ENCODE measurements at places on chromosomes 1 and 21.

DNA sequence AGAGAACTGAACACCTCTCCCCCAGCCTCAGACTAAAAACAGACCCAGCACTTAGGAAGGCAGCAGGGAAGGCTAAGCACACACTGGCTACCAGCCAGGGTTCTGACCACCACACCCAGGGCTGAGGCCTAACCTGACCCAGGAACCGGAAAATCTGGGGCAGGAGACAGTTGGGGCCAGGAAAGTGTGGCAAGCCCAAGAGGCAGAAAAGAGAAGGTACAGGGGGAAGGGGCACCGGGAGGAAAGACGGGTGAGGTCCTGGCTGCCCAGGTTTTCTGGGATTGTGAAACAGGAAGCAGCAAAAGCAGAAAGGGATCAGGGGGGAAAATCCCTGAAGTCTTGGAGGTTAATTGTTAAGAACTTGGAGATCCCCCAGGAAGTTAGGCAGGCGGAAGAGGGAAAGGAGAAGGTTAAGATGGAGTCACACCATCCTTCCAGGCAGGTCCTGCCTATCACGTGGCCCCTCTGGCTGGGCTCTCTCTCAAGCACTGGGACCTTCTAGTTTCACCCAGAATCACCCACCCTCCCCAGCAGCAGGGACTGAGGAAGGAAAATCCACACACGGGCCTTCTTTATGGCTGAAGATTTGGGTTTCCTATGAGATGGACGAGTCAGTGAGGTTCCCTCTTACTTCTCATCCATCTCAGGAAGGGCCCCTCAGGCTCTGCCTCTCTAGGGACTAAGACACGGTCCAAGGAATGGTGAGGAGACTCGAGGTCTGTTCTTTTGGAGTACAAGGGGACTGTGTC is 2.6 kb downstream of the HDGF start:
- no peak for DNase-seq

GRCh38 chr1:231626951-231627614 is 493 bp downstream of the DISC1 start:
- DNase-seq = peak; percentile 24

- DNase-seq = no peak
These were observed 19.2 kb downstream of the SLC19A2 start for GRCh38 chr1:169466259-169467230.

GRCh38 chr21:38310646-38311485 is 54.1 kb downstream of the KCNJ15 start:
- no peak for DNase-seq

DNA sequence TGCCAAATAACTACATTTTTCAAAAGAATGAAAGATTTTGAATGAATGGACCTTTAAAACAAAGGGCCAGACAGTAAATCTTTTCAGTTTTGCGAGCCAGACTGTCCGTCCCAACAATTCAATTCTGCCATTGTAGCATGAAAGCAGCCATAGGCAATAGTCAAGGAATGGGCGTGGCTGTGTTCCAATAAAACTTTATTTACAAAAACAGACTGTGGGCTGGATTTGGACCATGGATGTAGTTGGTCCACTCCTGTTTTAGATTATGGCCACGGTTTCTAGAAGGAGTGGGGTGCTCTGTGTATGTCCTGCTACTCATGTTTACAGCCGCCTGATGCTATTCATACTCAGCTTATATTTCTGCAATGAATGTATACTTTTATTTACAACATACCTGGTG is 474.7 kb downstream of the CAMTA1 start:
- no peak for DNase-seq

DNA sequence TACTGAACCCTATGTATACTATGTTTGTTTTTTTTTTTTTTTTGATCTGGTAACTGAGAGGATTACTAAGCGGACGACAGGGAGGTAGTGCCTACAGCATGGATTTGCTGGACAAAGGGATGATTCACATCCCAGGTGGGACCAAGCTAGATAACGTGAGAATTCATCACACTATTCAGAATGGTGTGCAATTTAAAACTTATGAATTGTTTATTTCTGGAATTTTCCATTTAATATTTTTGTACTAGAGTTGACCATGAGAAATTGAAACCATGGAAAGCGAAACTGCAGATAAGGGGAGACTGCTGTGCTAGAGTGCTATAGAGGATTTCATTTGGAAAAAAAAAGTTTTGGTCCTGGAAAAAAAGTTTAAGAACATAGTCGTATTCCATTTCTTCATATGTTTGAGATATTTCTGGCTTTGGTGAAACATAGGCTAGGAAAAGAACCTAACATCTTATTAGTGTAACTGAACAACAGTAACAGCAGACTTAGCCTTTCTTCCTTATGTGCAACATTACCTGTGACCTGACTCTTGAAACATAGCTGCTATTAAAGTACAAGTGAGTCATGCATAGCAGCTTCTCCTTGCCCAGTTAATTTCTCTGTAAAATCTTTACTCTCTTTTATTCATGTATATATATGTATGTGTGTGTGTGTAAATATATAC is 202.5 kb downstream of the FGGY start:
- DNase-seq = no peak

GRCh38 chr21:29638761-29639327 is 301.0 kb downstream of the GRIK1 start:
- no peak for DNase-seq

DNA sequence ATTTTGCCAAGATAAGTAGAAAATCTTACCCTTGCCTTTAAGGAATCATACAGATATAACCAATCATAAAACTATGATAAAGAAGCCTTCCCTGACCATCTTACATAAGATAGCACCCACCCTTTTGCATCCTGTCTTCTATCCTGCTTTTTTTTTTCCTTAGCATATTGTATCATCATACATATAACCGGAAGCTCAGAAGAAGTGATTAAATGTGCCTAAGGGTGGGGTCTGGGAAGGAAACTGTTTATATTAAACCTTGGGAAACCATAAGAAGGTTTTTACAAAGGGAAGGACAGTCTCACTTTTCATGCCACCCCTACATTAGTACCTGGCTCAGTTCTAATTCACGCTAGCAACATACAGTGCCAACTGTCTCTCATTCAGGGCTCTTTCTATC is 66.8 kb downstream of the LUZP1 start:
- DNase-seq = no peak

DNA sequence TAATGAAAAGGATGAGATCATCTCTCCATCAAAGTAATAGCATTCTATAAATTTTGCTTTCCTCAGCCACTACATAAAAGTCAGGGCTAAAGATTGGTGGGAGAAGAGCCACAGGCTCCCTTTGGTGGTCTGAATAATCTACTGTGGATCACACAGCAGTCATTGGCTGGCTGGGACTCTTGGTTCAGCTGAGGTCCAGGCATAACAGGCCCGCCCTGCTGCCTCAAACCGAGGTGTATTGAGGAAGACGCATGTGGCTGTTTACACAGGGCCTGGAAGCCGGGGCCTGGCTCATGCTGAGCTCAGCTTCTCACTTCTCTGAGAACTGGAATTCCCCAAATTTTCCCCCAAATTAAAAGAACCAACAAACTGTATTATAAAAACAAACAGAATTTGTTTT is 139.2 kb downstream of the PTPRC start:
- DNase-seq = no peak

DNA sequence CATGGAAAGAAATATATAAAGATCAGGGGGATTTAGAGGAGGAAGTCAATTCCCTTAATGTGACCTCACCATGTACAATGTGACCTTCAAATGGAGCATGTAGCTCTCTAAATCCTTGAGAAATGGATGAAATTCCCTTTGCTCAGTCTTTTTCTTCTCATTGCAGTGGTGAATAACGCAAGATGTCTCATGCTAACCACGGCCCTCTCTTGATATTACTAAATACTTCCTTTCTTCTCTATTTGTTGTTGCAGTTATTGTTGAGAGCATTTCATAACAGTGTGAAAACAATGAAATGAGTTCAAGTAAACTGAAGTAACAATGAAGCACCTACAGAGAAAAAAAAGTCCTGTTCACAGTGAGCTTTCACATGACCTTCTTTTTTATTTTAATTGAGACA is 55.6 kb downstream of the ZNF281 start:
- no peak for DNase-seq

- no peak for DNase-seq
These were observed 1.5 kb downstream of the ZSCAN20 start for GRCh38 chr1:33473900-33474299.

DNA sequence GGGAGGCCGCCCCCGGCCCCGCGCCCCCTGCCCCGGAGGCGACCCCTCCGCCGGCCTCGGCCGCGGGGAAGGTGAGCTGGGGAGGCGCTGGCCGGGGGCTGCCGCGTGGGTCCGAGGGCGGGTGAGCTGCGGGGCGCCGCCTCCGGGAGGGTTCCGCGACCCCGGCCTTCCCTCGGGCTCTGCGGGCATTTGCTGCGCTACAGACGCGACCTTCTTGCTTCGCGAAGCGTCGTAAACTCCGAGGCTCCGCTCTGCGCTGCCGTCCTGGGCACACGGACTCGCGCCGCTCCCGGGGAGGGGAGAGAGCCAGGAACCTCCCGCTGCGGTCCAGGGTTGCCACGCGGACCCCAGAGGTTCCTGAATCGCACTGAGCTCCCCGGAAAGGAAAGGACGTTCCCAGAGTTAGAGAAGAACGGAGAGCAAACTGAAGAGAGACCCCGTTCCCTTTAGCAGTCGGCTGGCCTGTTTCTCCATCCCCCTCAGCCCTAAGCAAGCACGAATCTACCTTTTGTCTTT is 345 bp downstream of the SLX9 start:
- no peak for DNase-seq

DNA sequence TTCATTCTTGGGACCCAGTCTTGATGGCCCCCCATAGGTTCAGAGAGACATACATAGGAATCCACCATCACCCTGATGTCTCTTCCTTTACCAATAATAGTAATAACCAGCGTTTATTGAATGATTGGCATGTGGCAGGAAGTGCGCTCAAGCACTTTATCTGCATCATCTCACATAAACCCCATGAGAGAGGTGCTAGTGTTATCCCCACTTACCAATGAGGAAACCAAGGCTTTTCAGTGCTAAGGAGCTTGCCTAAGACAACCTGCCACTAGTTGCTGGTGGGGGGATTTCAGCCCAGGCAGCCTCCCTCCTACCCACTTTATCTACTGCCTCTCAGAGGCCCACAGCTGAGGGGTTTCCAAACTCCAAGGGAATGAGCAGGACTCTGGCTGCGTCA is 7.7 kb downstream of the LGR6 start:
- DNase-seq = no peak

DNA sequence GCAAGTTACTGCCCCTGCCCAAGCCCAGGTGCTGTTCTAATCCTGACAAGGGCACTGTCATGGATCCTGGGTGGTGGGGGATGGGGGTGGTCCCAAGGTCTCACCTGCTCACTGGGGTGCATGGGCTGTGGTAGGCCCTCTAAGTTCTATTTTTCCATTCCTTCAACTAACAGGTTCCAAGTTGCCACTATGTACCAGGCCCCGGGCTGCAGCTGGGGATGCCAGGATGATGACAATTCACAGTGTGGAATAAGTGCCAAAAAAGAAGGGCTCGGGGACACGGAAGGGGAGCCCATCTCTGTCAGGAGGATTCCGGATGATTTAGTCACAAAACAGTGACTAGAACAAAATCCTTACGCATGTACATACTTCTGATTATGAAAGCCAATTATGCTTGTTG is 76.0 kb downstream of the STUM start:
- no peak for DNase-seq

GRCh38 chr1:53346814-53347176 is 18.9 kb upstream of the LRP8 start:
- DNase-seq = no peak

DNA sequence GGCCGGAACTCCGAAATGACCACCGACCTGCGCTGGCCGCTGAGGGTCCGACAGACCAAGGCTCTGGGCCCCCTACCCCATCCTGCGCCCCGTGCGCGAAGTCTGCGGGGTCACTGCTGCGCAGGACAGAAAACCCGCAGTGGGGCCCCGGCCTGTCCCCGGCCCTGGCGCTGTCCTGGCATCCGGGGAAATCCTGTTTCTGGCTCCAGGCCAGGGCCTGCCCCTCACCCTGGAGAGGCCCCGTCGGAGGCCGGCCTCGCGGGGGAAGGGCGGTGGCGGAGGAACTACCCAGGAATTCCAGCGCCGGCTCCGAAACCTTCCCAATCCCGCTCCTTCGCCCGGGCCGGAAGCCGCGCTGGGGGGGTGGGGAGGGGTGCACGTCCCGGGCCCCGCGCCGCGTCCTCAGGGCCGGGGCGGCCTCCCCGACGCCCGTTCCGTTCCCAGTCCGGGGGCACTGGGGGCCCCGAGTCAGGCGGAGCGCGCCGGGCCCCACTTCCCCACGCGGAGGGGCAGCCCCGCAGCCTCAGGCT is 77.0 kb downstream of the MORN1 start:
- no peak for DNase-seq

- no peak for DNase-seq
These were observed 17.1 kb downstream of the TEX35 start for GRCh38 chr1:178530037-178530402.

DNA sequence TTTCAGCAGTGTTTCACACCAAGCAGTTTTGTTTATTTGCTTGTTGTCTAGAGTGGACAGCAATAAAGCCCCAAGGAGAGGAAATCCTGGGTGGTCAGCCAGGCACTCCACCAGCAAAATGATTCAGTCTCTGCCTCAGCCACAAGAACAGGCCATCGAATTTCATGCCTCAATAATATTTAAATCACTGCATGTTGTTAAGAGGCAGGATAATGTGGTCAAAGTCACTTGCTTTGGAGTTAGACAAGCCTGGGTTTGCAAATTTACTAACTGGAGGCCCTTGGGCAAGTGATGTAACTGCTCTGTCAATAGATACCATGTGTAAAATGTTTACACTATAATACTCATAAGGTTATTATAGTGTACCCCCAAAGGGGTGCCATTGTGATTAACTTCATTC is 349.6 kb downstream of the LMO4 start:
- DNase-seq = no peak

DNA sequence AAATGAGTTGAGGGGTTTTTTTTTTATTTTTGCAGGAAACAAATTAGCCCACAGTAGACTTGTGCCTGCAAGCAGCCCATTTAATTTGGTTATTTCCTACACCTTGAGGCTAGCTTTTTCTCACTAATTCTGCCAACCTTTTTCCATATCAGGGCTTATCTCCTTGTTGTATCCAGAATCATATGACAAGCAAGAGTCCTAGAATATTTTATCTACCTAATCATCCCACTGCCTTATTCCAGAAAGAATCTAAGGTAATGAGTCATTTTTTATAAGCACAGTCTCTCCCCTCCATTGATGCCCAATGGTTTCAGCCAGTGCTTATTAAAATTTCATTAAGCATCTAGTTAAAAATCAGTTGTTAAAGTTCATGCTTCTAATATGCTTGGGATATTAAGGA is 324.1 kb downstream of the BARHL2 start:
- DNase-seq = no peak

GRCh38 chr1:16298653-16299052 is 53.6 kb downstream of the FBXO42 start:
- no peak for DNase-seq
